ENCODE measurements at places on chromosomes 6 and 20.

DNA sequence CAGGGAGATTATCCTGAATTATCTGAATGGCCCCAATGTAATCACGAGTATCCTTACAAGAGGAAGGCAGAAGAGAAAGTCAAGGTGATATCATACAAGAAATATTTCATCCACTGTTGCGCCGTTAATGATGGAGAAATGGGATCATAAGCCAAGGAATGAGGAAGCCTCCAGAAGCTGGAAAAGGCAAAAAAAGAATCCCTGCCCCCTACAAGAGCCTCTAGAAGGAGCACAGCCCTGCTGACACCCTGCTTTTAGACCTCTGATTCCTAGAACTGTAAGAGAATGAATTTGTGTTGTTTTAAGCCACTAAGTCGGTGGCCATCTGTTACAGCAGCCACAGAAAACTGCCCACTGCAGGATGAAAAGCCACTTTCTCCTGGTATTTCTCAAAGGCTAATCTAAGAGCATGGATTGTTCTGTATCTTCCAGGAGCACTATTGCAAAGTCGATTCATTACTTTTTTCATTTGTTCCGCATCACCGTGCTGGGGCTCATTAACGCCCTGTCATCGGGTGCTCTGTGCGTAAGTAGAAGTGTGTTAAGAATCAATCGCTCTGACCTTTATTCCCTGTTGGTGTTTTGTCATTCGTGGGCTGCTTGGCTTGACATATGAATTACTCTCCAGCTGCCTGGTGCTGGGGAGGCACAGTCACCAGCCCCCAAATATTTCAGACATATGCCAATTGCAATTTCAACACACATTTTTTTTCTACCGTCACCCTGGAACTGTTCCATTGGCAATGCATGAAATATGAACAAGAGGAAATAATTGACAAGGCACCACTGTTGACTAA, 117.0 kb downstream of the PCSK2 start:
- no peak for DNase-seq

- peak; percentile 73 for DNase-seq
These were observed 48.9 kb downstream of the NOL4L start for GRCh38 chr20:32535953-32536823.

DNA sequence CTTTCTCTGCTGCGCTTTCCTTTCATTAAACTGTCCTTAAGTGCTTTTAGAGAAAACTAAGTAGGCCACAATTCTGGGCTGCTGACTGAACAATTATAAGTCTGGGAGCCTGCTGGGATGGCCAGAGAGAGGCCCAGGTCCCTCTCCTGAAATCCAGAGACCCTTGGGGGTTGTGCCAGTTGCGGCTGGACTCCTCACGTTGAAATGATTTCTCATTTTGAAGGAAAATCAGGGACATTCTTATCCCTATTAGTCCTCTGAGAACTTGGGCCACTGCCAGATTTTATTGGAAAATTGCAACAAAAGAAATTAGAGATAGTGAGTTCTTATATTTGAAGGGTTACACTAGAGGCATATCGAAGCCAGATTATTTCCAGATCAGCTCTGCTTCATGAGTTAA, 145.1 kb downstream of the CLIC5 start:
- DNase-seq = no peak

- peak; percentile 42 for DNase-seq
These were observed 130.4 kb upstream of the RPS6KA2 start for GRCh38 chr6:166757232-166758135.

GRCh38 chr6:53837865-53838769, 43.3 kb downstream of the LRRC1 start:
- no peak for DNase-seq

Measured in activated CD4-positive, alpha-beta T cell treated with anti-CD3 and anti-CD28 coated beads for 48 hours (primary cell).